Stimulated activated CD8-positive, alpha-beta memory T cell treated with anti-CD3 and anti-CD28 coated beads, Interleukin-7, amount 100 ng/mL, for 24 hours (primary cell): ENCODE measurements at places on chromosomes 2 and 18.

DNA sequence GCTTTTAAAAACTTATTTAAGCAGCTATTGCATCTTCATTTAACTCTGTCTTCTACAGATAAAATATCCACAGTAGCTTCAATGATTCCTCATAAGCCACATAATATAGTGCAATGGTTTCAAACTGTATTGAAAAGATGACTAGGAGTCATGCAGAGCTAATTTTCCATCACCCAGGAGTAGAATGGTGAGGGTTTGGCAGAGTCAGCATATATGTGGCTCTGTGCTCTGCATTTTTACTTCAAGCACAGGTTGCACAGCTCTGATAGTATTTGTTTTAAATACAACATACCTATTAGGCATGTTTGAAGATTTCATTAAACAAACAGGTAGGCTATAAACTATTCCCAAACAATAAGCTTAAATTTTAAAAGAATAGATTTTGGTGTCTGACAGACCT lies 731.9 kb upstream of the VRK2 start:
- DNase-seq: no peak

DNA sequence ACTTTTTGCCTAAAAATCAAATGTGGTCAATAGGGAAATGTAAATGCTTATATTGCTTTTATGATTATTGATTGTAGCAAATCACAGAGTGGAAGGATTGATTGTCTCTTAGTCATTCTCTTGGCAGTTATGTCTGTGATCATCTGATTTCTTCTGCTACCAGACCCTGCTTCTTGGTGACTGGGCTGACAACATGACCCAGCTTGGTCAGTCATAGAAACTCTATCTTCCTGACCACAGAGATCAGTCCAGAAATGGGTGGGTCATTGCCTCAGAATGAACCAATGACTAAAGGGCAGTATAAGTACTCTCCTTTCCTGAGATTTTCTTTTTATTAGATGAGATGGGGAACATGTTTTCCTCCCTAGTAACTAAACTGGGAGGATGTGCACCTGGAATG lies 87.6 kb downstream of the MAIP1 start:
- no peak for DNase-seq

DNA sequence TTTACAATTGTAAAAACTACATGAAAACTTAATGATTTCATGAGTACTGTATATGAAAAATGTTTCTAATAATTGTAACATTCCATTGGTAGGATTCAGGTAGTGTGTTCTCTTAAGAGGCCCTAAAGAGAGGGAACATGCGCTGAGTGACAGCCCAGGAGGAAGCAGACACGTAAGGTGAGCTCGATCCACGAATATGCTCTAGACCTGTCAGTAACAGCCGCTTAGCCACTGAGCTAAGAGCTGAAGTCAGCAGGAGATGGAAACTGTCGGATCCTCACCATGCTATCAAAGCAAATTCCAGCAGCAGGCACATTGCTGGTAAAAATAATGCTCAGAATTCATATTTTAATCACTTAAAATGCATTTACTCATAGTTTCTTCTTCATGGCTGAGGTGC lies 346.5 kb downstream of the TGIF1 start:
- DNase-seq: no peak

GRCh38 chr2:45627911-45628310 lies 16.8 kb upstream of the SRBD1 start:
- no peak for DNase-seq

DNA sequence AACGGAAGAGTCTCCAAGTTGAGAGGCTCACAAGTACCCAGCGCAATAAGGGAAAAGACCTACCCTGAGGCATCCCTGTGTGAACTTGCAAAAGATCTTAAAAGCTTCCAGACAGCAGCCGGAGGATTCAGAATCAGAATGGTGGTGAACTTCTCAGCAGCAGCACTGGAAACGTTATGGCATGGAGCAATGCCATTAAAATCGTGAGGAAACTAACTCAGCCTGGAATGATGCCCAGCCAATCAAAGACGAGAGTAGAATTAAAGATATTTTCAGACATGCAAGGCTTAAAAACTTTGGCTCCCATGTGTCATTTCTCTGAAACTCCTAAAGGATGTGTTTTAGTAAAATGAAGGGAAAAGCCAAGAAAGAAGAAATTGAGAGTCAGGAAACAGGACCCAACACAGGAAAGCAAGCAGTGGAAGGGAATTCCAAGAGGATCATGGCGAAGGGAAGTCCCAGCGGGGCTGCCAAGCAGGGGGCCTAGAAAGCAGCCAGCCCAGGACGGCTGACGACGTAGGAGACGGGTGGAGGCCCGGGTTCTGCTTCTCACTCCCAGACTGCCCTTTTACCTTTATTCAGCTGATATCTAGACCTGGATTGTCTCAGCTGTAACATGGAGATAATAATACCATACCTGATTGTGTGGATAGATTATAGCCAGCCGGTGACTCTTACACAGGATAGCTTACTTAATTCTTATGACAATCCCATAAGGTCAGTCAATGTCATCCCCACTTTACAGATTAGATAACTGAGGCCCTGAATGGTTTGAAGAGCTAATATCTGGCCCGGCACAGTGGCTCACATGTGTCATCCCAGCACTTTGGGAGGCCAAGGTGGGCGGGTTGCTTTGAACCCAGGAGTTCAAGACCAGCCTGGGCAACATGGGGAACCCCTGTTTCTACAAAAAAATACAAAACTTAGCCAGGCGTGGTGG lies 92.8 kb downstream of the ASAP2 start:
- no peak for DNase-seq

DNA sequence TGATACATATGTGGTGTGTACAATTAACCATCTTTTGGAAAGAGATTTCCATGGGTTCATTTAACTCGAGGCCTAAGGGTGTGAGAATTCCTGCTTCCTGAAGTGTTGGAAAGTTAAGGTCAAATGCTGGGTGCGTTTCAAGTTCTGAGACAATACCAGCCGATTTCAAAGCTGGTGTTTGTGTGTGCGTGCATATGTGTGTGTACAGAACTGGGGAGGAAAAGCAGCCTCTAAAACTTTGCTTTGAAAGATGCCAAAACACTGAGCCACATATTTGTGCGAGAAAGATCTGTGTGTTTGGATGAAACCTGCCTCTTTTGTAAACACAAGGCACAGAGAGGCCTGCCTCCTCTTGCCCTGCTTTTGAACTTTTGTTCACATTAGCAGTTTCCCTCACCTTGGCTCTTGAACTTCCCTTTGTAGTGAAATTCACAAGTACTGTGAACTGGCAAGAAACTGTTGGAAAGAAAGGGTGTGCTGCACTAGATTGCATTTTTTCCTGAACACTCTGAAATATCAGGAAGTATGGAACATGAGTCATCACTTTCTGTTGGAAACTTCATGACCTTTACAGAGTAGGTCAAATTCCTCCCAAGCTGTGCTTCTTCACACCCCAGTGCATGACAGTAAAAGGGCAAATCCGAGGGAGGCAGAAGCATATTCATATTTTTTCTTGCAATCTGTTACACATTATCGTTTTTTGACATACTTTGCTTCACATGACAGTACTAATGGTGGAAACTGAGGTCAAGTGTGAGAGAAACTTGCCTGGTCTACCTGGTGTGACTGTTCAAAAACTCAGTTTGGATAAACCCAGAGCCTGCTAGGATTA lies 20.0 kb upstream of the CAVIN2 start:
- DNase-seq: no peak

DNA sequence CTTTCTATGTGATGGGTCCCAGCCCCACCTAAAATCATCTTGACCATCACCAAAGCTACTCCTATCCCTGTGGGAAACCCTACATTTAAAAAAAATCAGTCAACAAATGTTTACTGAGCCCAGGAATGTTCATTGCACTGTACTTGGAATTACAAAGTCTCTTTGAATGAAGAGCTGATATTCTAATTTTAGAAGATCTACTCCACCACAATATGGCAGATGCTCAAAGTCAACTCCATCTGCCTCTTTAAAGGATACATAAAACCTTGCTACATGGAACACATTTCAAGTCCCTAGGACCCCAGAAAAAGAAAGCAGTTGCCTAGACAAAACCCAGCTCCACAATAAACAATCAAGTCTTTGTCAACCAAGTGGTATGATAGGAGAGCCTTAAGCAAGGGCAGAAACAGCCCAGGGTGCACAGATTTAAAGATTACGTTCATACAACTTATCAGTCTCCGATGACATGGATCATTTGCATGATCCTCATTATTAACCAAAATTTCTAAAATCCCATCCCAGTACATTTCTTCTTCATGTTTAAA lies 234.3 kb upstream of the ACVR2A start:
- DNase-seq: no peak

DNA sequence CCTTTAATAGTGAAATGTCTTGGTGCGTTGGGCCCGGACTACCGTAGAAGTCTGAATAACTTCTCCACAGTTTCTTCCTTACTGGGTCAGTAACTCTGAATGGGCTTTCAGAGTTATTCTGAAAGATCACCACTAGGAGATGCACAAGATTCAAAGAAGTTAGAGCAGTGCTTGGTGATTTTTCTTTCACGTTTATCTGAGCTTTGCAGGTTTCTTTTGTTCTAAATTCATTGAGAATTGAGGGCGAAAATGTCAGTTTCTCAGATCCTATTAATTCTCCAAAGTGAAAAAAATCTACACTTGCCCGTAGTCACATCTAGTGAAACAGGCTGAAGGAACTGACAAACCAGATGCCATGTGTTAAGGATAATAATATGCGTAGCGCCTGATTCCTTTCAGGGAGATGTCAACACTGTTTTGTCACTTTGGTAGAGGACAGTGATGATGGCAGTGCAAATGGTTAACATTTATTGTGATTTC lies 70.1 kb downstream of the QPCT start:
- no peak for DNase-seq

DNA sequence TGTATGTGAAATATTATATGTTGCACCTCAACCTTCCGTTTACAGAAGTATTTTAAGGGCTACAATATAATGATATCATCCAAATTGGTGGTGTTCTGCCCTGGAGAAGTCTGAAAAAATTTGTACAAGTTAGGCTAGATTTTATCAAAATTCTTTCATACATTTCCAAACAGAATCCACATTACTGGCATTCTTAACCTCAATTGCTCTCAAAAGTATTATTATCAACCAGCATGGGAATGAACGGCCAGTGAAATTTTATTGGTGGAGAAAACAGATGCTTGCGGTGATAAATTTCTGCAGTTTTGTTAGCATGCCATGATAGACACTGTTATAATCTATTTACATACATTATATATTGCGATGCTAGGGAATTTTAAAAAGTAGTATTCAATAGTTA lies 88.3 kb upstream of the TFPI start:
- no peak for DNase-seq

DNA sequence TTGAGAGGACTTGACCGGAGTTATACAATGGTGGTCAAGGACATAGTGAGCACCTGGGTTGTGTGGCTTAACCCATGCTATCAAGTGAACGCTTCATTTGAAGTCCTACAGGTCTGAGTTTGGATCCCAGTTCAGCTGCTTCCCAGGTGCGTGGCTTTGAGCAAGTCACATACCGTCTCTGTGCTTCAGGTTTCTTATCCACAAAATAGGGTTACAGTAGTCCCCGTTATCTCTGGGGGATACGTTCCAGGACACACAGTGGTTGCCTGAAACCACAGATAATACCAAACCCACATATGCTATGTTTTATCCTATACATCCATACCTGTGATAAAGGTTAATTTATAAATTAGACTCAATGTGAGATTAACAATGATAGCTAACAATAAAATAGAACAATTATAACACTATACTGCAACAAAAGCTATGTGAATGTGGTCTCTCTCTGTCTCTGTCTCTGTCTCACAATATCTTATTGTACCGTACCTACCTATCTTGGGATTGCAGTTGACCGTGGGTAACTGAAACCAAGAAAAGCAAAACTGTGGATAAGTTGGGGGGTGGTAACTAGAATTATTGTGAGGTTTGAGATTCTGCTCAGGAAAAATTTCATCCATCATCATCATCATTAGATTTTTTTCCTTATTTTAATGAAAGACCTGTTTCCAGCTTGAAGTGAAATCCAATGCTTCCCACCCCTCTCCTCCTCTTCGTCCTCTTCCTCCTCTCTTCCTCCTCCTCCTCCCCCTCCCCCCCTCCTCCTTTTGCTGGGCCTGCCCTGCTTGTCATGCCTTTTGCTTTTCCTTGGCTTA lies 22.7 kb downstream of the LBH start:
- DNase-seq: no peak

- DNase-seq: no peak
These were observed 4.6 kb upstream of the ADRA2B start for GRCh38 chr2:96120991-96121390.

DNA sequence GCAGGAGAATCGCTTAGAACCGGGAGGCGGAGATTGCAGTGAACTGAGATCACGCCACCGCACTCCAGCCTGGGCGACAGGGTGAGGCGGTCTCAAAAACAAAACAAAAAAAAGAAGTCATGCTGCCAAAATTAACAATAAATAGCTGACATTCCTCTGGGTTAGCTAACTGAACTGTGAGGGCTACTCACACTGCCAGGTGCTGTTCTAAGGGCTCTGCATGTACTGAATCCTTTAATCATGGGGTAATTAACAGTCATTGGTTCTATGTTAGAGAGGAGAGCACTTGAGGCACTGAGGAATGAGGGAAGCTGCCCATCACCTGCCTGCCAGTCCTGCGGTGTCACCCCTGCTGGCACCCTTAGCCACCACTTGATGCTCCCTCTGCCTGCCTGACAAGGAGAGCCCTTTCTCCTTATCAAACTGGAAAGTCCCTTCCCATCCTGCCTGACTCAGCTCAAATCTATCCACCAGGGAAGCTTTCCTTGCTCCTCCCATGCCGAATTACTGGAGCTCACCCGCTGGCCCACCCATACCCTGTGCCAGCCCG lies 73.0 kb upstream of the RIOK3 start:
- DNase-seq: no peak

DNA sequence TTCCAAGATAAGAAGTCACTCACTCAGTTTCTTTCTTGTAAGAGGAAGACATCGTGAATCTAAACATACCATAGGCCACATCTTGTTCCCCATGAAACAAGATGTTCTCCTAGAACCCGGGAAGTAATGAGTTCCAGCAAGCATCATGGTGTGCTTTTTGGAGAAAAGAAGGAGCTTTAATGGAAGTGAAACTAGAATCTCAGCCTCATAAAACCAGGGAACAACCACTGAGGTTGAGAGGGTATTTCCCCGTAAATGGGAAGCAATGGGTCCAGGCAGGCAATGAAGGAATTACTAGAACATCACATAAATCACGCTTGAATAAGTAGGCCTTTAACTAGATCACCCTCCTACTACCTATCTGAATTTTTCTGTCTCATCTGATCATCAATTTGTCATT lies 40.3 kb downstream of the PSTPIP2 start:
- no peak for DNase-seq
